ENCODE measurements at places on chromosomes 16 and 17.

DNA sequence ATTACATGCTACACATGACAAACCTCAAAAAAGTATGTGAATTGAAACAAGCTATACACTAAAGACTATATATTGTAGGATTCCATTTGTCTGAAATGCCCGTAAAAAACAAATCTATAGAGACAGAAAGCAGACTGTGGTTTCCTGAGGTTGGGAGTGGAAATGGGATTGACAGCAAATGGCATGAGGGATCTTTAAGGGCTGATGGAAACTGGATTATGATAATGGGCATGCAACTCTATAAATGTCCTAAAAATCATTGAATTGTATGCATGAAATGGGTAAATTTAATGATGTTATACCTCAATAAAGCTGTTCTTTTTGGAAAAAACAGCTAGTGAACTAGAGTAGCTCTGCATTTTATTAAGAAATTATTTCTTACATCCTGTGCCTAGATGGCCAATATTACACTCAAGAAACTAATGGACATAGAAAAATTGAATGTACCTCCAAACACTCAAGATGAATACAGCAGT, 416 bp upstream of the ANKS4B start:
- DNase-seq = no peak

GRCh38 chr17:49725452-49726130, 17.8 kb upstream of the SLC35B1 start:
- DNase-seq = no peak

DNA sequence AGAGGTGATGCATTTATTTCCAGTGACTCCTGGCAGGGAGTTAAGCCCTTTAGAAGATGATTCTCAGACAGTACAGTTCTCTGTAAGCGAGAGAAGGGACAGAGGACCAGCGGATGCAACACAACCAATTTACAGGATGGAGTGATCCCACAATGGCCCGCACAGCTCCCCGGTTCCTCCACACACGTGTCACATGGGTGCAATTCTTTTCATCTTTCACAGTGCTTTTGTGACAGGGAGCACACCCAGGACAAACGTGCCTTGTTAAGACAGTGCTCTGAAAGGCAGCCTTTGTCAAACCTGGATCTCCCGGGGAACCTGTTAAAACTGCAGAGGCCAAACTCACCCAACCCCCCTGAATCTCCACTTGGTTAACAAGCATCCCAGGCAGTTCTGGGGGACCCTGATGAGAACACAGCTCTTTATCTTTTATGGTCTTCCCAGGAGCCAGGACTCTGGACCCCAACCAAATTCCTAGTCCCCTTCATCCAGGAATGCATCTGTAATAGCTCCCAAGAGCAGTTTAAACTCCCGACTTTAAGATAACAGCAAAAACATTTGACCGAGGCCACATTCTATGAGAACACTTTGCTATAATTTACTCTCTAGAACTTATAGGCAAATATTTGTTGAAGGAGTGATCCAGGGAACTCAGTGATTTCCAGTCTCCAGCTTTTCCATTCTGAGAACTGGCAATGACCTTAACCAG, 134.9 kb upstream of the CDH5 start:
- DNase-seq = no peak

- DNase-seq = no peak
Measured at GRCh38 chr16:28292731-28293600, 641 bp downstream of the SBK1 start.

GRCh38 chr17:36092230-36092629, 2.3 kb upstream of the CCL3 start:
- DNase-seq = no peak

DNA sequence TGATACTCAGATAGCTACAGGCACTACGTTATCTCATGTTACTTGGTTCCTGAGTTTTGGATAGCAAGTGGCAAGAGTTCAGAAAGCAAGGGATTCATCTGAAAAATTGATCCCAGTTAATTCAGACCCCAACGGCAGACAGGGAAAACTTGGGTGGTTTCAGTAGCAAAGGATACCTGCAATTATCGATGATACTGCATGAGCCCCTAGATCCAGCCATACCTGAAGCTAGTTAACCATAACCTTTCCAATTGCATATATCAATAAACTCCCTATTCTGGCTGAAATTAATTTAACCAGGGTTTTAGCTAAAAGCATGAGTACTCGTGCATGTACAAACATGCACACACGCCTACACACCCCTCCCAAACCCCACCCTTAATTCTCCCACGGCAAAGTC, 4.3 kb downstream of the KNOP1 start:
- DNase-seq = no peak

GRCh38 chr17:35372846-35373533, 431 bp downstream of the SLFN11 start:
- no peak for DNase-seq

DNA sequence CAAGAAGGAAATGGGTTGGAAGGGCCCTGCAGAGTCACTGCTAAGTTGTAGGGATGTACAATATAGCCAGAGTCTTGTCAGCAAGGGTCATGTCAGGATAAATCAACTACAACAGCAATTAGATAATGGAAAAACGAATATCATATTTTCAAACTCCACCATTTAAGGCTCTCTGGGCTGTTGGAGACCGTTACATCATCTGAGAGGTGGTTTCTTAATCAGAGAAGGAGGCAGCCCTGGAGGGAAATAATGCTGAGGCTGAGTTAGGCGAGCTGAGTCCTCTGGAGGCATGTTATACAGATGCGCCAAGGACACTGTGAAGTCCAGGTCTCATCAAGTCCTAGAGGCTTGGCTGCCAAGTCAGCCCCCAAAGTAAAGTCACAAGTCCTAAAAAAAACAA, 30.3 kb downstream of the LYRM9 start:
- no peak for DNase-seq

- DNase-seq = no peak
Measured at GRCh38 chr17:44170499-44171201, at the start of gene ASB16. ASB16 (plus strand) TSS chr17:44170704; CDS start chr17:44170790, 86 bp downstream.

DNA sequence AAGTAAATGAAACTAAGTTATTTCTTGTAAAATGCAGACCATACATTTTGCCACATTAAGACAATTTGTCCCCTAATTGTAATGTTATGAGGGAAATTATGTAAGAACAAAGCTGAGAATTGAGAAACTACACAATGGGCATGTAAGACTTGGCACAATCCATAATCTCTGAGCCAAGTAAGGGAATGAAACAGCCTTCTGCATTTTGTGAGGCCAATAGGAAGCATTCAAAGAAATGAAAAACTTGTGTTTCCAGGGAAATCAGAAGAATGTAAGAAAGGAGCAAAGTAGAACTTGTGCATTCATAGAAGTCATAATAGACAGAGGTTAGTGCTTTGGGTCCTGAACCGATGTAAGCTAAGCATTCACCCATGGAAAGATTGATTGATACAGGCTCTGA, 1.8 kb downstream of the KRTAP9-4 start:
- DNase-seq = no peak

DNA sequence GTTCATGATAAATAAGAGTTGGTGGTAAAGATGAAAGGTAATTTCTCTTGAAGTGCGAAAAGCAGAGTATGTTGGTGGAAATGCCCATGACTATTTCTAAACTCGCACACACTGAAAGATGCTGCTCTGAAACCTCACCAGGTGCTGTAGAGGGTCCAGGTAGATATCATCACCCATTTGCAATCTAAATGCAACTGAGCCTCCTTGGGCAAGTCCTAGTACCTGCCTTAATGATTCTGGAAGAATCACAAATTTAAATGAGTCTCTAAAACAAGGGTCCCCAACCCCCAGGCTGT, 5.9 kb upstream of the MMD start:
- no peak for DNase-seq

- no peak for DNase-seq
Measured at GRCh38 chr16:31354394-31355291, at the start of gene ITGAX. ITGAX (plus strand) TSS chr16:31355176; CDS start chr16:31355255, 79 bp downstream.

GRCh38 chr17:42323268-42323773, 35.0 kb downstream of the STAT5A start:
- DNase-seq = no peak

DNA sequence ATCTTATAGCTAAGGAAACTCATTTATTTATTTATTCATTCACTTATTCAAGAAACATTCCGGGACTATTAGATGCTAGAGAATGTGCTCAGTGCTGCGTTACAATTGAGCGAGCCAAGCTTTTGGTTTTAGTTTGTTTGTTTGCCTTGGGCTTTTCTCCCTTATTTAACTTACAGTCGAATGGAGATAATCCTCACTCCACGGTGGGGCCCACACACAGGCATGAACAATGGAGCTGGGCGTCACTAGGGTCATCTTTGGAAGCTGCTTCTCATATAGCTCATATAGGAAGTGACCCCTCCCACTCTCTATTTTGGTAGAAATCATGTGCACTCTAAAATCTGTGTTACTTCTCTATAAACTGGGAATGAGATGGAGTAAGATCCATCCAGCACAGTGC, 210.0 kb downstream of the TMEM114 start:
- DNase-seq = no peak

DNA sequence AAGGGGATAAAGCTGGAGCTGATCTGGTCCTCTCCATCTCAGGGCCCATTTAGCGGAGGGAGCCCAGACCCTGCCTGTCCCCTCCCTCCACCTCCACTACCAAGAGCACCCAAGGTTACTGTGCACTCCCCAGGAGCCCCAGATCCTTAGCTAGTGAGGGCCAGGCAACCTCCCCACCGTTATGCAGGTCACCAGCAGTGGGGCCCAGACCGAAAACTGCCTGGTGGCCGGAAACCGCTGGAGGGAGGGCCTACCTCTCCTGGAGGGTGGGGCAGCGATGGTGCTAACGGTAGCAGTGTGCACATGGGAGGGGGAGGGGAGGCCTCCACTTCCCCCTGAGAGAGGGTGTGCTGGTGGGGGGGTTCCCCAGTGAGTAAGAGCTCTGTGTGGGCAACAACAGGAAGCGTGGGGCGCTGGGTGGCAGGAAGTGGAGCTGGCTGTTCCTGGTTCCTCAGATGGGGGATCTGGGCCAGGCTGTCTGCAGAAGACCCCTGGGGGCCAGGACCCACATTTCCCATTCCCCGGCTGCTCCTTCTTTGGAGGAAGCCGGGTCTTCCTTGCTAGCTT, 4.4 kb downstream of the FMNL1 start:
- no peak for DNase-seq

- DNase-seq = no peak
Measured at GRCh38 chr17:74779948-74780400, 3.8 kb upstream of the NAT9 start.

- DNase-seq = no peak
Measured at GRCh38 chr17:79530361-79531105, 80.3 kb downstream of the RBFOX3 start.

DNA sequence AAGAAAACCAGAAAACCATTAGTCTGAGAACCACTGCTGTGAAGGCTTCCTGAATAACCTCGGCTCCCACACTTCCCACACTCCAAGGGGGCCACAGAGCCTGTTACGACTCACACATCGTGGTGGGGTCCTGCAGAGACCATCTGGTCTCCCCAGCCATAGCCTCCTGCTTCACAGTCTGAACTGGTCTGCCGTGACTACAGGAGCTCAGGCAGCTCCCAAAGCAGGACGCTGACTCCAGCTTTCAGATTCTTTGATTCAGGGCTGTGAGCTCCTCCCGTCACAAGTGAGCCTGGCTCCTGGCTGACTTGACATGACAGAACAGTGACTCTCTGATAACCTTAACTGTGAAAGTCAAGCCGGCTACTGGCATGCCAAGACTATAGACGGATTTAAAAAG, 37.8 kb downstream of the CYB5D2 start:
- no peak for DNase-seq

DNA sequence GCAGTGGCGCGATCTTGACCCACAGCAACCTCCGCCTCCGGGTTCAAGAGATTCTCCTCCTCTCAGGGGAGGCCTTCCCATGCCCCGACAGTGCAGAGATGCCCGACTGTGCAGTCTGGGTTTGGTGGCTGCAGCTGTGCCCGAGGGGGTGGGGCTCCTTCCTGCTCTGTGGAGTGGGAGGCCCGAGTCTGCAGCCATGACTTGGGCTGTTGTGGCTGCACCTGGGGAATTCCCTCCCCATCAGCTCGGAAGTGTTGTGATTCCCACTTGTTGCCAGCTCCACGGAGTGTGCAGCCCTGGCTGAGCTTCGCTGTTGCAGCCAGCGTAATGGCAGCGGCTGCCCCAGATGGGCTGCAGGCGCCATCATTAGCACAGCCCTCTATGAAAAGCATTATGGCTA, 66.4 kb upstream of the SMIM36 start:
- no peak for DNase-seq

GRCh38 chr16:30923554-30924075, at the start of gene FBXL19:
FBXL19 (plus strand) TSS chr16:30923572; CDS start chr16:30925755, 2,183 bp downstream.
- DNase-seq = no peak

DNA sequence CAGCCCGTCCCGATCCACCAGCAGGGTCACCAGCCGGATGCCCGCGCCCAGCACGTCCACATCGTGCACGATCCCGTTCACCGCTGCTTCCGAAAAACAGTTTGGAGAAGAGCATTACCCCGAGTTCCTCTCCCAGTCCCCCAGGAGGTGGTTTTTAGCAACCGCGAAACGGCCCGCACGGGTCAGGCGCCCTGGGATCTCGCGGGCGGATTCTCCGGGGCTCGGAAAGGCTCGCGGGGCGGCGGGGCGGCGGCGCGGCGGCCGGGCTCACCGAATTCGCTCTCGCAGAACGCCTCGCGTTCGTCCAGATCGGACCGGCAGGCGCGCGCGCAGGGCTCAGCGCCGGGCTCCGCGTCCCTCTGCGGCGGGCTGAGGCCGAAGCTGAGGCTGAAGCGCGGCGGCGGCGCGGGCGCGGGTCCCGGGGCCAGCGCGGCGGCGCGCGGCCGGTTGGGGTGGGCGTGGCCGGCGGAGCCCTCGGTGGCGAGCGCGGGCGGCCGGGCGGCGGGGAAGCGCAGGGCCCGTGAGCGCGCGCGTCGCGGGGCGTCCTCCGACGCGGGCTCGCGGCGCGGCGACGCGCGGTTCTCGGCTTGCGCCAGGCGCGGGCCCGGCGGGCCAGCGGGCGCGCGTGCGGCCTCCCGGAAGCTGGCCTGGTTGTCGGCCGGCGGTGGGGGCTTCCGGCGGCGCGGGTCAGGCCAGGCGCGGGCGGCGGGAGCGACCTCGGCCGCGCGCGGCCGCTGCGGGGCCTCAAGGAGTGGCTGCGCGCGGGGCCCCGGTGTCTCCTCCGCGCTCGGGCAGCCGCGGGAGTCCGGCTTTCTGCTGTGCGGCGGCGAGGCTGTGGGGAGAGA, 2.9 kb downstream of the C17orf58 start:
- no peak for DNase-seq

DNA sequence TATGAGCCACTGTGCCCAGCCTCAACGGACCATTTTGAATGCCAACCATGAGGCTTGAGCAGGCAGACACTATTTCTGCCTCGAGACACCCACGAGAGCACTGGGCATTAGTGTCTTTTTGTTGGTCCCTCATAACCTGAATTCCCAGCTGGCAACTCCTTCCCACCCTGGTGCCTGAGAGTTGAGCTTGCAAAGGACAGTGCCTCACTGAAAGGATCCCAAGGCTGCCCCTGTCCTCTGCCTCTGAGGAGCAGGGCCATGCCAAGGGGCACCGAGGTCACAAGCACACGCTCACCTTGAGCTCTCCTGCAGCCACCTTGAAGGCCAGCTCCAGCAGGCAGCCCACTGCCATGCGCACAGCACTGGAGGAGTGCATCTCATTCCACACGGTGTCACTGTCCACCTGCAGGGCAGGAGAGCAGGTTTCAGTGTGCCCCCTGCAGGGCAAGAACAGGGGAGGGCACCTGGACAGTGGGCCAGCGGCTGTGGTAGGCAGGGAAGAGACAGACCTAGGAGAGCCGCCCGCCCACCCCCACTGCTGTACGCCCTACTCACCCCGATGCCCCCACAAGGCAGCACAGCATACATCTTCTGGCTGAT, 12.8 kb downstream of the G6PC3 start:
- no peak for DNase-seq
